ENCODE measurements at places on chromosomes 7 and 10.

GRCh38 chr10:114604357-114605130, 53.5 kb downstream of the ABLIM1 start:
- DNase-seq, result no peak

- DNase-seq, result no peak
These were observed 260.1 kb downstream of the TRIL start for GRCh38 chr7:28697913-28698563.

DNA sequence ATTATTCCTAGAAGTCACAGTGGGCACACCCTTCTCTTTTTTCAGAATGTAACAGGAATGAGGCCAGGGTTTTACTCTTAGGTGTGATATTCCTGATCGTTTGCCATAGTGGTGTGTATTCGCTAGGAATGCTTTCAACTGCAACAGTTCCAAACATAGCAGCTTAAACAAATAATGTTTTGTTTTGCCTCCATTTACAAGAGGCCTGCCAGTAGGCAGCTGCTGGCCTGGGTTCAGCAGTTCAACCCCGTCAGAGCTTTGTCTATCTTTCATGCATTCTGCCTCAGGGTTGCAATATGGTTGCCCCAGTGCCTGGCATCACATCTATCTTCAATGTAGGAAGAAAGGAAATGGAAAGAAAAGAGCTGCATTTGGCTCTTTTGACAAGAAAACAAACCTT, 21.7 kb upstream of the RET start:
- no peak for DNase-seq

DNA sequence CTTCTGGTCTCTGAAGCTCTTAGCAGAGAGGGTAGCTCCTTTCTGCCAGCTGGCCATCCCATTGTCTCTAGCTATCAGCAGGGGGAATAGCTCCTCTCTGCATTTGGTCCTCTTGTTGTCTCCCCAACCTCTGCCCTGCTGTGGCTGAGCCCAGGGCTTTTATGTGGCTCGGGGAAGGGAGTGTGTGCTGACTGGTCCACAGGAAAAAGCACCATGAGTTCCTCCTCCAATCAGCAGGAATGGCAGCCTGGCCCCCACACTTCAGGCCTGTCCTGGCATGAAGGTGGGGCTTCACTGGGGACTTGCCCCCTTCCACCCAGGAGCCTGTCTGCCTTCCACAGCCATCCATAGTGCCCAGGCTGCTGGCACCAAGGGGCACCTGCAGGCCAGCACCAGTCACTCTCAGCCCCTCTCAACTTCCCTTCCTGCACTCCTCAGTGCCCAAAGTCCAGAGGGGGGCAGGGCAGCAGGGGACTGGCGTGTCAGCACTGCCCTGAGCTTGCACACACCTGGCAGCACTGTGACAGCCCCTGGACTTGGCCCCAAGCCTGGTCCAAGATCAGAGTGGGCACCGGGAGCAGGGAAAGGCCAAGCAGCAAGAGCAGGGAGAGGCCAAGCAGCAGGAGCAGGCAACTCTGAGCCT, 36.2 kb downstream of the NOLC1 start:
- DNase-seq, result no peak

GRCh38 chr10:86413046-86413728, 46.6 kb upstream of the GRID1 start:
- DNase-seq, result no peak

Data from COR-L47 (cell line).